ENCODE measurements at places on chromosomes 5 and 9. TPM values are rescaled to one million over a fixed set of nuclear protein-coding genes. Genes with fewer than 3 reads are reported as not detected.

GRCh38 chr5:96807075-96807654 lies 580 bp downstream of the ERAP1 start:
- peak; percentile 78 for DNase-seq

Gene PCDHGA9
- 4.4 TPM for polyA plus RNA-seq

DNA sequence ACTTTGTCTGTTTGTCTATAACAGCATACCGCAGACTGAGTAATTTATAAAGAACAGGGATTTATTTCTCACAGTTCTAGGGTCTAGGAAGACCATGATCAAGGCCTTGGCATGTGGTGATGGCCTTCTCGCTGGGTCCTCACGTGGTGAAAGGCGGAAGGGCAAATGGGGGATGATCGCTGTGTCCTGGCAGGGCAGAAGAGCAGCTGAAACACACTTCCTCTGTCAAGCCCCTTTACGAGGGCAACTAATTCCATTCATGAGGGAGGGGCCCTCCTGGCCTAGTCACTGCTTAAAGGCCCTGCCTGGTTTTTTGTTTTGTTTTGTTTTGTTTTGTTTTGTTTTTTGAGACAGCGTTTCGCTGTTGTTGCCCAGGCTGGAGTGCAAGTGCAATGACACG lies 41.9 kb upstream of the UBTD2 start:
- no peak for DNase-seq

Gene SPRY4
- polyA plus RNA-seq = 47.3 TPM

Gene HTR4
- polyA plus RNA-seq = not detected

All from hindlimb muscle (tissue), 1 donor.